Right atrium auricular region (tissue), 2 donors: ENCODE measurements at places on chromosomes 6 and 20. TPM values are rescaled to one million over a fixed set of nuclear protein-coding genes. Genes with fewer than 3 reads are reported as not detected.

DNA sequence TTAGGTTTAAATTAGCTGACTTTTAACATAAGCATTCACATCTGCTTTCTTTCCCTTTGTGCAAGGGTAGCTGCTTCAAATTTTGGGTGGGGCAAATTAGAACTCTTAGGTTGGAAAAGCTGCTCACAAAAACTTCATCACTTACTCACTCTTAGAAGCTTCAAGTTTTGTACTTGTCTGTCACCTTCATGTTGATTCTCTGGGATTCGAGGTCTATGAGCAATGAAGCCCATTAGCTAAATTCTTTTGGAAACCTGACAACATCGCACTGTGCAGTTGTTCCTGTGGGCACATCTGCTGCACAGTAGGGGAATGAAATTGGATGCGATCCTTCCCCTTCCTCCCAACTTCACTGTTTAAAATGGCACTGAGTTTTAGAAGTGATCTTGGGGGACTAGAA is 156.1 kb downstream of the UBE3D start:
- DNase-seq = no peak

DNA sequence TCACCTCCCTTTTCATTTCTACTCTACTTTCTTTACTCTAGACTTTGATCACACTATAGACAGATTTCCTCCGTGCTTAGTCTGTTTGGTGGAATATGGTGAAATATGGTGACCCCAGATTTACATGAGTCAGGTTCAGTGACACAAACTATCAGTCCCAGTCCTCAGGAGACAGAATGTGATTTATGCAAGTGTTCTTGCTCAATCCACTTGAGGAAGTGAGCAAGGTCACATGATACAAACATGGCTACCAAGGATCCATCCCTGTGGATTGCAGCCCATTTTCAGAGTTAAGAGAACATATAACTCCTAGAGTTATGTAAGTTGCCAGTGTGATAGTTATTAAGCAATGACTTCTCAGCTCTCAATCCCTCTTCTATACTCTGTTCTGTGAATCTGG is 23.7 kb upstream of the TSHZ2 start:
- no peak for DNase-seq

GRCh38 chr6:77987035-77987384 is 334.2 kb downstream of the MEI4 start:
- no peak for DNase-seq

Gene KAT14
- 9.1 TPM for total RNA-seq

Gene NKX2-4
- total RNA-seq = not detected

Gene ANGPT4
- total RNA-seq = not detected

GRCh38 chr6:27837625-27838057 is 74.6 kb downstream of the OR2B2 start:
- no peak for DNase-seq

Gene GJA10
- not detected for total RNA-seq
